RWPE2 (cell line): ENCODE measurements at places on chromosomes 13 and 19.

DNA sequence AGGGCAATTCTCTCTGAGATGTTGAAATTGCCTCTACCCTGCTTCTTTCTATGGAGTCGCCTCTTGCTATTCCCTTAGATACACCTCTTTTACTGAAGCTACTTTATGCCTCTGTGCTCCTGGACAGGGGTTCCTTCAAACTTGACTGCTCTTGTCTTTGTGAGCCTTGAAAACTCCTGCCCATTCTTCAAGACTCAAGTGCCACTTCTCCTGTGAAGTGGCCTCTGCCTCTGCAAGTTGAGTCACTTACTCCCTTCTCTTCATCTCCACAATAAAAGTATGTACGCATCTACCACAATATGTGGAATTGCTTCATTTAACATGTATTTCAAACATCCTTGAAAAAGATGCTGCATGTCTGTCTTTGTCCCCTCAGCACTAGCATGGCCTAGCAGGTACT is 66.0 kb upstream of the TPP2 start:
- DNase-seq, result no peak

DNA sequence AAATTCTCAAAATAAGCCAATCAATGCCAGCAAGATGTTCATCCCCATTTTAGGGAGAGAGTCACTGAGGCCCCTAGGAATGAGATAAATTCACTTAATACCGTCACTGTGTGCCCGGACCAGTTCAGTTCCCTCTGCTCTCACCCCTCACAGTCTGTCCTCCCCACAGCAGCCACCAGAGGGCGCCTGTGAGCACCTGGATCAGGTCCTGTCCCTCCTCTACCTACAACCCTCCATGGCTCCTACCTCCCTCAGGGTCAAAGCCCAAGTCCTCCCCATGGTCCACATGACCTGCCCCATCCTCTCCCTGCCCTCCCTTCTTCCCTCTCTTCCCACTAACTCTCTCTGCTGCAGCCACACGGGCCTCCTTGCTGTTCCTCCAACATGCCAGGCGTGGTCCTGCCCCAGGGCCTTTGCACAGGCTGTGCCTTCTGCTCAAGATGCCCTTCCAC is 42.0 kb upstream of the NFIC start:
- DNase-seq, result no peak

DNA sequence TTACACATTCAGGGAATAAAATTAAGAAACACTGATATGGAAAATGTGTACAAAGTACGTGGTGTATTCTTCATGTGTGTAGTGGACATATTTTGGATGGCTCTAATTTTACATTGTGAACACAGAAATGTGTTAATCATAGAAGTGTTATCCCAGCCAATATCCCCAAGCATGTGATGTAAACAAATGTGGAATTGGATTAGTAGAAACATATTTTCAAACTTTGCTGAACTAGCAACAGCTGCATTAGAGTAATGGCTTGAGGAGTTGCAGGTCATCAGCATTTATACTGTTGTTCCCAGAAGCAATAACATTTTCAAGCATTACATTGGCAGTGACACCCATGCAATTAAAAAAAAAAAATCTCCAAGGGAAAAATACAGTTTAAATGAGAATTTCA is 600.6 kb downstream of the SLITRK1 start:
- DNase-seq, result no peak

DNA sequence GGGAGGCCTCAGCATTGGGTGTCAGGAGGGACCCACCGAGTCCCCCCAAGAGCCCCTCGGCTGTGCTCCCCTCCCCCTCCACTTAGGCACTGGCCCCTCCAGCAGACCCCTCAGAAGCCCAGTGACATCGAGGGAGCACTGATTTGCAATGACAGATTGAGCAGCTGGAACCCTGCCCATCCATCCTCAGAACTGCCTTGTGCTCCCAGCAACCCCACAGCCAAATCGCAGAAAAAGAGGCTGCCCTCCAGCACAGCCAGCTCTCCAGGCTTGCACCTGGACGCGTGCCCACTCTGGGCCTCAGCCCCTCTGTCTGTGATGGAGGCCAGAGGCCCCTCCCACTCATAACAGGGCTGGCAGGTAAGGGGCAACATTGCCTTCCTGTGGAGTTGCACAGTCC is 123.2 kb upstream of the VSTM2B start:
- no peak for DNase-seq

- no peak for DNase-seq
Observed at GRCh38 chr19:50968716-50969412, 527 bp downstream of the KLK6 start.
